A549 treated with CpdA at 1 μM for 4 hours (cell line): ENCODE measurements at places on chromosomes 12 and 14. TPM values are rescaled to one million over a fixed set of nuclear protein-coding genes. Genes with fewer than 3 reads are reported as not detected.

AKAP5 gene
- total RNA-seq: 0.25 to 0.44 TPM (median 0.35 TPM) in 5 replicates

HPD gene
- 1.3 to 1.6 TPM (median 1.5 TPM) in 5 replicates for total RNA-seq

RNASE4 gene
- 5.4 to 9.5 TPM (median 7.2 TPM) in 5 replicates for total RNA-seq

AMDHD1 gene
- total RNA-seq: 1.9 to 2.8 TPM (median 2.2 TPM) in 5 replicates

TMEM117 gene
- total RNA-seq: 1.5 to 2.8 TPM (median 2.6 TPM) in 5 replicates

BAZ1A gene
- total RNA-seq: 23.5 to 42.0 TPM (median 27.8 TPM) in 5 replicates

PRR4 gene
- 1.5 to 4.3 TPM (median 3.3 TPM) in 5 replicates for total RNA-seq

RPGRIP1 gene
- total RNA-seq: 0.21 to 0.51 TPM (median 0.34 TPM) in 5 replicates

GALNT9 gene
- total RNA-seq: 3.6 to 8.2 TPM (median 7.1 TPM) in 5 replicates

ENDOU gene
- total RNA-seq: not detected in 5 replicates

LIN7A gene
- total RNA-seq: 0.33 to 0.55 TPM (median 0.43 TPM) in 5 replicates

TTC6 gene
- total RNA-seq: 0.14 to 0.50 TPM (median 0.35 TPM) in 5 replicates

DHH gene
- total RNA-seq: not detected in 5 replicates

KRT79 gene
- total RNA-seq: 0.09 to 0.22 TPM (median 0.16 TPM) in 4 of 5 replicates, not detected in the other

SLC15A5 gene
- total RNA-seq: not detected in 5 replicates

CLEC1A gene
- not detected in 5 replicates for total RNA-seq

SRRM4 gene
- total RNA-seq: not detected in 5 replicates

SERPINA10 gene
- 0.08 TPM in 1 of 5 replicates, not detected in the others for total RNA-seq
